Activated CD8-positive, alpha-beta memory T cell treated with anti-CD3 and anti-CD28 coated beads for 1 hour (primary cell): ENCODE measurements at places on chromosomes 6 and 20.

GRCh38 chr6:159654483-159655098 is 38.5 kb downstream of the SOD2 start:
- no peak for DNase-seq

- DNase-seq = no peak
These were observed 28.4 kb upstream of the EPM2A start for GRCh38 chr6:145763742-145764141.

GRCh38 chr20:56487216-56487615 is 18.8 kb downstream of the RTF2 start:
- no peak for DNase-seq

- DNase-seq = no peak
These were observed 41.6 kb downstream of the UNC5CL start for GRCh38 chr6:40997234-40997957.

- DNase-seq = no peak
These were observed 33.4 kb upstream of the RNF217 start for GRCh38 chr6:124928851-124929250.

DNA sequence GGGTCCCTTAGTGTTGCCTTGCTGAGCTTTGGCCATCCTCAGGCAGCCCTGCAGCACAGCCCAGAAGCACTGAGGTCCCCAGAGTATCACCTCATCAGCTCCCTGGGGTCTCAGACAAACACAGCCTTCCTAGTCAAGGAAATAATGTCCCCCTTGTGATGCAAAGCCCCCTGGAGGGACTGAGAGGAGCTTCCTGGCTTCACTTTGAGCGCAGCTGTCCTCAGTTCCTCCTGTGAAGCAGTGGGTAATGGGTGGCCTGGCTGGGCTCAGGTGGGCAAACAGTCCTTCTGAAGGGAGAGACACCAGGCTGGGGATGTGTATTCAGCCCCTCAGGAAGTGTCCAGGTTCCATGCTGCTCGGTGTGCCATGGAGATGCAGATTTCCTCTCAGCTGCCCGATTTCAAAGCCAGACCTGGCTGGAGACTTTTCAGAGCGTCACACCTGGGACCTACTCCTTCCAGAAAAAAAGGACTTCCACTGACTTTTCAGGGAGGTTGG is 79.2 kb upstream of the FOXA2 start:
- no peak for DNase-seq

- no peak for DNase-seq
These were observed 155.0 kb downstream of the GJA1 start for GRCh38 chr6:121590438-121590837.

GRCh38 chr6:121439926-121440325 is 4.5 kb downstream of the GJA1 start:
- no peak for DNase-seq

- no peak for DNase-seq
These were observed 511.3 kb downstream of the PHF3 start for GRCh38 chr6:64146876-64147275.

DNA sequence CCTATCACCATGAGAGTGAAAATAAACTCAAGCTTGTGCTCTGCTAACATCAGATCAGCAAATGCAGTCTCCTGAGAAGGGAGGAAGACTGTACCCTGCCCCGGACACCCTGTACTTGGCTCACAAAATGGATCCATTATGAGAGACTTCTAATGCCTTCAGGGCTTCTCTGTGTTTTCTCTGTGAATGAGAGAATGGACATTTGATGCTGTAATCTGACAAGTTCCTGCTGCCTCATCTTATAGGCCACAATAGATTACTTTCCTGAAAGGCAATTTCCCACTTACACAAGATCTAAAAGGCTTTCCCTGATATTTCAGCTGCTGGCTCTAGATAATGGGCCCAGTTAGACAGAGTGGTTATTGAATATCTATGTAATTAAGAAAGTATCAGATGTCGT is 117.2 kb downstream of the OTOR start:
- no peak for DNase-seq

DNA sequence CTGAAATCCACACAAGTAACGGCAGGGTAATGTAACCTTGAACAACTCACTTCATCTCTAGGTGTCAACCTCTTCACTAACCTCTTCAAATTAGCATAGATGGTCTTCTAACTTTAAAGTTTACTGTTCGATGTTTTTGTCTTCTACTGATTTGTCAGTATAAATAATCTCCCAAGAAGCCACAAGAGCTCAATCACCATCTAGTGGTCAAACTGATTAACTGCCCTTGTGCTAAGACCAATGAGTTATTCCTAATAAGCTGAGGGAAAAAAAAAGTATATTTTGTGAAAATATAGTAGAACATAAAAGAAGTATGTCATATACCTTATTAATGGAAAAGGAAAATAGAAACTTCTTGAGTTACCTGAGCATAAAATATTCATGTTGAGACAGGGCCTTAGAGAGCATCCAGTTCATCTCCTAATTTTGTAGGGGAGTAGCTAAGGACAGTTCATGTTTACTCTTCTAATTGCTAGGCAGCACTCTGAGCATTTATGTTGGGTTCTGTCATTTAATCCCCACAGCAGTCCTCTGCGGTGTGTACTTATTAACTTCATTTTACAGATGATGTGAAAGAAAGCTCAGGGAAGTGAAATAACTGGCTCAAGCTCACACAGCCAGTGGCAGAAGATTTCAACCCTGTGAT is 317.1 kb downstream of the ESR1 start:
- no peak for DNase-seq

GRCh38 chr20:8633366-8633765 is 435.5 kb upstream of the PLCB4 start:
- DNase-seq = no peak

DNA sequence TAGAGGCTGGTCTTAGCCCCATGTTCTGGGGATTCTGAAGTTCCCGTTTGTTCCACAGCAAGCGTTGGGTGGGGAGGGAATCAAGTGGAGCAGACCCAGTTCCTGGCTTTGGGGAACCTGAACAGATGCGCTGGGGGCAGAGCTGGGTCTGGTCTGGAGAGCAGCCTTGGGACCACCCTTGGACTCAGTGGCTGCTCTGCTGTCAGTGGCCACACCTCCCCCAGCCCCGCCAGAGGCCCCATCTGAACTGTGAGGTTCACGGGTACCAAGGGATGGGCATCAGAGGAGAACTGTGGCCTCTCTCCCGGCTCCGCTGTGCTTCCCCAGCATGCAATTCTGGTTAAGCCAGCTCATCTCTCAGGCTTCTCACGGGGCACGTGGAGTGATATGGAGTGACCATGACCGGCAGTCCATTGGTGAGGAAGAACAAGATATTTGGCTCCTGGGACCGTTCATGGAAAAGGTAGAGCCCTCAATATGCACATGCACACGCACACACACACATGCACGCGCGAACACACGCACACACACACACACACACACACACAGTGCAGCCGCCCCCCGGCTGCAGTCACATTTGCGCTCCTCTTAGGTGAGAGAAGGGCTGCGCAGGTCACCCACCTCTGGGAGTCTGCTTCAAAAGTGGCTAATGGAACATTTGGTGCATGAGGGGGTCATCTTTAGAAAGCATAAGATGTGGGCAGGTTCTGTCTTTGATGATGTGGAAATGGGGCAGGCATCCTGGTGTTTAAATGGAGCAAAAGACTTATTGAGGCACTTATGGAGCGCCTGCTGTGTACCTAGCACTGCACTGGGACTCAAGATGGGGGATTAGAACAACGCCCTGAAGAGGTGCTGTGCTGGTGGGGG is 6.0 kb downstream of the DLGAP4 start:
- DNase-seq = no peak
